ENCODE measurements at places on chromosomes 11 and 22. TPM values are rescaled to one million over a fixed set of nuclear protein-coding genes. Genes with fewer than 3 reads are reported as not detected.

DNA sequence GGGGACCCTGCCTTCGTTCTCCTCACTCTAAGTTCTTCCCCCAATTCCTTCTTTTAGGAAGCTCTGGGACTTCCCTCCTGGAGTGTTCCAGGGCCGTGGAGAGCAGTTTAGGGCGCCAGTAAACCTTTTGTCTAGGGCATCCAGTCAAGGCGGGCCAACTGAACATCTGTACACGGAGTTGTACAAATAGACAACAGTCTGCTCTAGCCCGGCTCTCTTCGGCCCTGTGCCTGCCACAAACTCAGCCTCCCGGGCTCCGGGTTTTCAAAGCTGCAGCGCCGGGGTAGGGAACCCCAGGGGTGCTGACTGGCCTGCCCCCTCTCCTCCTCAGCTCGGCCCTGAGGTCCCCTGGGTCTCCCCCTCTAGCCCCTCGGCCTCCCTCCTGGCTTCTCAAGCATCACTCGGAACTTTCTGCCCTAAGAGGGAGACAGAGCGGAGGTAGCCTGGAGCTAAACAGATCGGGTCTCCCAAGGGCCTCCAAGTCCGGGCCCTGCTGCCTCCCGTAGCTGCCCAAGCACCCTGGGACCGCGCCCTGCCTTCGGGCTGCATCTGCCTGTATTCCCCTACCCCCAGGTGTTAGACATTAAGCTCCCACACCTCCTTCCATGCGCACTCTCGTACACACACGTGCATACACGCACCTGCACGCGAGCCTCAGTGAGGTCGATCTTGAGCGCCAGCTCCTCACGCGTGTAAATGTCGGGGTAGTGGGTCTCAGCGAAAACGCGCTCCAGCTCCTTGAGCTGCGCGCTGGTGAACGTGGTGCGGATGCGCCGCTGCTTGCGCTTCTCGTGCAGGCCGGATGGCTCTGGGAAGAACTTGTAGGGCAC, 3.3 kb downstream of the PHOX2A start:
- H3K27ac ChIP-seq = peak overlapping the region; percentile 76
- no peak for DNase-seq
- peaks cover 34% of the 10 kb centered on the region for H3K4me1 ChIP-seq
- peaks cover 23% of the 10 kb centered on the region for H3K36me3 ChIP-seq

DNA sequence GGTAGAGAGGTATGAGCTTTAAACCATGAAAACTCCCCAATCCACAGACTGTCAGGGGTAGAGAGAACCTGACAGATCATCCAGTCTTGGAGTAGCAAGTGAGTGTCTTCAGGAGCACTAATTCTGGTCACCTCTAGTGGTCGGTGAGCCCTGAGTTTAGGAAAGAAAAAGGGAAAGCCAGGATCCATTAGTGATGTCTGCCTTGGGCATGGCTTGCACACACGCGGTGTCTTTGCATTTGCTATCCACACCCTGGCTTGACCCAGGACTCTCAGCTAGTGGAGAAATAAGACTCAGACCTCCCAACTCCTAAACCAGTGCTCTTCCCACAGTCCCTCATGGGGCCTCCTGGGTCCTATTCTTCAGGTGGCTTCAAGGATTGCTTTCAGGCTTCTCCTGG, 19.3 kb downstream of the POU2F3 start:
- no peaks in the 10 kb centered on the region for H3K27me3 ChIP-seq
- H3K4me1 ChIP-seq = peaks cover 7% of the 10 kb centered on the region
- DNase-seq = no peak
- no peak overlapping the region for H3K27ac ChIP-seq
- H3K4me3 ChIP-seq = no peak overlapping the region
- no peaks in the 10 kb centered on the region for H3K36me3 ChIP-seq

DNA sequence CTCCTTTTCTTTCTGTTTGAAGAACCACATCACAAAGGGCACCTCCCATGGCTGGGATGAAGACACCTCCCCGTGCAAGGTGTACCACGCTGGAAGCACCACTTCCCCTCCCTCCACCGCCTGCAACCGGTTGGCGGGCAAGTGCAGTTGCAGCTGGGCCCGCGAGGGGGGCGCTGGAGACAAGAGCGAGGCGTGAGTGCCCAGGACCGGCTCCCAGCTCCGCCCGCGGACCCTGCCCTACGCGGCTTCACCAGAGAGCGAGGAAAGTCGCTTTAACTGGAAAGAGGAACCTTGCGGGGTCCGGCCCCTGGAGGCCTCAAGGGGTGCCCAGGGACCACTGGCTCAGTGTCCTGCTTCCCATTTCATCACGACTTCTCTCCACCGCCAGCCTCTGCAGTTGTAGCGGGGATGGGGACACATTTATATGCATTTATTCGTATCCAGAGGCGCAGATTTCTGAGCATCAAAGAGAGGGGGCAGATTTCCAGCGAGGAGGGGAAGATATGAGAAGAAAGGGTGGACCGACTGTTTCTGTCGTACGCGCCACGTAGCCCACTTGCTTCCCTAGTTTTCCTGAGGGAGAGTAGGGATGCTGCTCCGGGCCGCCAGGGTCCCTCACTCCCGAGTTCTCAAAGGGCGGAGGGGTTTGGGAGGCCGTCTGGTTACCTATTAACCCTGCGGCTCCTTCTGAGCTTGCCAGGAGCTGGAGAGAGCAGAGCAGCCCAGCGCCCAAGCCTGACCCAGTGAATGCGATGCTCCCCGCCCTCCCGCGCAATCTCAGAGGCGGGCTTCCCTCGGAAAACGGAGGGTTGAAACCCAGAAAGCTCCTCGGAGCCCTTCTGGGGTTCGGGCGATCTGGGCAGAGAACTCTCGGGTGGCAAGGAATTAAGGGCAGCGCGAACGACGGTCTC, 3.5 kb downstream of the ESAM start:
- H3K4me3 ChIP-seq = peak overlapping the region; percentile 55
- no peaks in the 10 kb centered on the region for H3K36me3 ChIP-seq
- peak overlapping the region; percentile 81 for H3K27ac ChIP-seq

DNA sequence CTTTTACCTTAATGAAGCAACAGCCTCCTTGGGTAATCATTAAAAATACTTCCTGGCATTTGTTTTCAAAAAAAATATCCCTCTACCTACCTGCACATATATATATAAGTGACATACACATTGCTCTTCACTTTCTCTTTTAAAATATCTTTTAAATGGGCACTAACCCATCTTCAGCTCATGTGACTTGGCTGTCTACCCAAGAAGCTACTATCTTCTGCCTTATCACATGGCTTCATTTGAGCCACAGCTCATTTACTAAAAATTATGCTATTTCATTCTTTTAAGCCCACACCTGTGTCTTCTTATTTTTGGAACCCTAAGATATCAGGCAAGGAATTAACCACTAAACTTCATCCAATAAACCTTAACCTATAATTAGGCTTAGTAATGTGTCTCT, 37.0 kb upstream of the SOX6 start:
- H3K27ac ChIP-seq = no peak overlapping the region
- no peaks in the 10 kb centered on the region for H3K36me3 ChIP-seq
- no peaks in the 10 kb centered on the region for H3K4me1 ChIP-seq
- no peak for DNase-seq
- H3K27me3 ChIP-seq = no peaks in the 10 kb centered on the region

Gene IFT27
- total RNA-seq = 8.2 TPM

Gene TIMP3
- total RNA-seq = 212 TPM

DNA sequence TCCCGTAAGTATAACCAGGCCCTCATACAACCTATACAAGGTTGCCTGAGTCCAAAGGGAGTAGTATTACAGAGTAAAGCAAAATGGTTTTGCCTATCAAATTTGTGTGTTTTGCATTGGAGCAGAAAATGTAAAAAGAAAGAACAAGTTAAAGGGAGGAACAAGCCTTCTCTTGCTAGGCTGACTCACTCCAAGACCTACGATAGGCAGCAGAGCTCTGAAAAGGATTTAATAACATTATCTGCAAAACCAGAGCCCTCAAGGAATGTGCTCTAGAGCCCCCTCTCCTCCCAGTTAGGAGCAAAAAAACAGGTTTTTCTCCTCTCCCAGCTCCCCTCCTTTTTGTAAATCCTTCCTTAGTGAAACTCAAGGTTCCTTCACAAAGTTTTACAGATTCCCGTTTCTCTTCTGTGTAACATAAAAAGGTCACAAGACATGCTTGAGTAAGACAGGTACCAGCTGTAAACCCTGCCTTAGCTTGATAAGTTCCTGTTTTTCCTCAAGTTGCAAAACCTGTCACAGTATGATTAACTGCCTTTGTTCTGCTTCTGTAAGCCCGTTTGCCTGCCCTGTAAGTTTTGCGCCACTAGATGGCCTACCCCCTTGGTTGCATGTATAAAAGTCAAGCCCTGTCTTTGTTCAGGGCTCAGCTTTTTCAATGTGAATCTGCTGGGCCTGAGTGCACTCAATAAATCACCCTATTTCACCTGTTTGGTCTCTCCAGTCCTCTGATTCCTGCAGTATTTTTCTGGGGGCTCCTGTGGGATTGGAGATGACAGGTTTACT, 498.2 kb downstream of the KCNA4 start:
- no peaks in the 10 kb centered on the region for H3K27me3 ChIP-seq
- no peaks in the 10 kb centered on the region for H3K36me3 ChIP-seq
- H3K4me3 ChIP-seq = no peak overlapping the region
- no peak for DNase-seq

- peak; percentile 29 for DNase-seq
- H3K4me3 ChIP-seq = no peak overlapping the region
- peaks cover 18% of the 10 kb centered on the region for H3K4me1 ChIP-seq
- no peaks in the 10 kb centered on the region for H3K27me3 ChIP-seq
- H3K36me3 ChIP-seq = peaks cover 32% of the 10 kb centered on the region
Measured at GRCh38 chr22:19872779-19873137, 18.1 kb upstream of the GNB1L start.

- DNase-seq = no peak
- H3K4me3 ChIP-seq = no peak overlapping the region
- peak overlapping the region; percentile 79 for H3K27ac ChIP-seq
- H3K36me3 ChIP-seq = no peaks in the 10 kb centered on the region
Measured at GRCh38 chr22:29780748-29781676, 13.8 kb downstream of the UQCR10 start.

- no peaks in the 10 kb centered on the region for H3K36me3 ChIP-seq
- peak; percentile 60 for DNase-seq
- H3K4me3 ChIP-seq = no peak overlapping the region
Measured at GRCh38 chr11:46942172-46942571, 5.6 kb downstream of the CSTPP1 start.

Gene OR4C45
- total RNA-seq = not detected

DNA sequence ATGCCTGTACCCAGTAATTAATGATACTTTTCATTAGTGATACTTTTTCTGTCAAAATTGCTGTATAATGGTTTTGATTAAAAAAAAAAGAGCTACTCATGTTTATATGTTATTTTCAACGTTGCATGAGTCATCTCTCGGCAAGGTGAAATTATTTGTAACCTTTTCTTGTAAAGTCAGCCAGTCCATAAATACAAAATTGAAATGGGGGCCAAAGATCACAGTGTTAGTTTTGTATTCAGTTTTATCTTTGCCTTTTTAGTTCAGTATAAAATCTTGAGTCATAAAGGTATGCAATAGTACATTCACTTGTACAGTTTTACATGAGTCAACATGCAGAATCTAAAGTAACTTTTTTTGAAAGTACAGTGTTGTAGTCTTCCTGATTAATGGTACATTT, 4.3 kb downstream of the ARHGEF12 start:
- H3K27me3 ChIP-seq = no peaks in the 10 kb centered on the region
- no peak overlapping the region for H3K27ac ChIP-seq
- H3K4me3 ChIP-seq = peak overlapping the region; percentile 94
- peaks cover 17% of the 10 kb centered on the region for H3K4me1 ChIP-seq

DNA sequence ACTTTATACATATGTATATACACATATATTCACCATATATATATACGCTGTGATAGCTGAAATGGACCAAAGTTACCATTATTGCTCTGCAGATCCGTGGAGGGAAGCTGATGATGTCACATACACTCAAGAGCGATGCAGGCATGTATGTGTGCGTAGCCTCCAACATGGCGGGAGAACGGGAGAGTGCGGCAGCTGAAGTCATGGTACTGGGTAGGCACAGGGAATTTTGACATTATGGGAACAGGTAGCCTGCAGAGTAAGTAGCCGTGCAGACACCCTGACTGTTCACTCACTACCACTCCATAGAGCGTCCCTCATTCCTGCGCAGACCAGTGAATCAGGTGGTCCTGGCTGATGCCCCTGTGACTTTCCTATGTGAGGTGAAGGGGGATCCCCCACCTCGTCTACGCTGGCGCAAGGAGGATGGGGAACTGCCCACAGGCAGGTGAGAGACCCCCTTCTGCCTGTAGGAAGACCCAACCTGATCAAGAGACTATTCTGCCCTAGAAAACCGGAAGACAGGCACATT, 4.7 kb downstream of the ROBO3 start:
- peaks cover 76% of the 10 kb centered on the region for H3K27me3 ChIP-seq
- H3K4me1 ChIP-seq = peaks cover 26% of the 10 kb centered on the region
- H3K4me3 ChIP-seq = no peak overlapping the region
- no peaks in the 10 kb centered on the region for H3K36me3 ChIP-seq

DNA sequence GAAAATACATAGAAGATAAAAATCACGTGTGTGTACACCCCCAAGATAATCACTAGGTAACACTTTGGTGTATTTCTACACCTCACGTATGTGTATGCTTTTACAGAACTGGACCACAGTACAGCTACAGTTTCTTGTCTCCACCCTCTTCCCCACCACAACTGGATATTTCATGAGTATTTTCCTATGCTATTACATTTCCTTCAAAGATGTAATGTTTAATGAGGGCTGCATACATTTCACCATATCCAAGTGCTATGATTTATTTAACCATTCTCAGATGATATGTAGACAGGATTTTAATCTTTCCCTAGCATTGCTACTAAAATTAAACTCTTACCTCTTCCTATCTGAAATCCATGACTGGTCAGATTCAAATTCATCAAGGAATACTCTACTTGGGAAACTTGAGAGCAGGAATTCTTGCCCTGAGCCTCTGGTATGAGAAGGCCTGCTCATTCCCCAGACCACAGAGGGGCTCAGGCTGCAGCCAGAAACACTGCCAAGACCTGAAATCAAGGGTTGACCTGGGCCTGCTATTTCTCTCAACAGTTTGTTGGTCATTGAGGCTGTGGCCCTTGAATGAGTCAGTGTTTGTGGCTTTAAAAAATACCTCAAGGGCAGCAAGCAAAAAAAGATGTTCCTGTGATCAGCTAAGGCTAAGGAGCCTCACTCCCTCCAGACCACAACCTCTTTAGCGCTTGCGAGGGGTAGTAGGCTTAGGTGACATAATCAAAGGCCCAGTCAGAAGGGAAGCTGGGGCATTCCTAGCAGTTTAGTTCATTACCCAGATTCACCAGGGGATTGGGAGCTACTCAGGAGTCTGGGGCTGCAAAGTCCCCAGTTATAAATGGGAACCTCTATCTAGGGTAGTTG, 55.5 kb downstream of the ABTB2 start:
- no peak overlapping the region for H3K4me3 ChIP-seq
- H3K36me3 ChIP-seq = no peaks in the 10 kb centered on the region
- no peaks in the 10 kb centered on the region for H3K27me3 ChIP-seq
- peak overlapping the region; percentile 7 for H3K27ac ChIP-seq
- no peak for DNase-seq

Gene BET1L
- total RNA-seq = 7.0 TPM

DNA sequence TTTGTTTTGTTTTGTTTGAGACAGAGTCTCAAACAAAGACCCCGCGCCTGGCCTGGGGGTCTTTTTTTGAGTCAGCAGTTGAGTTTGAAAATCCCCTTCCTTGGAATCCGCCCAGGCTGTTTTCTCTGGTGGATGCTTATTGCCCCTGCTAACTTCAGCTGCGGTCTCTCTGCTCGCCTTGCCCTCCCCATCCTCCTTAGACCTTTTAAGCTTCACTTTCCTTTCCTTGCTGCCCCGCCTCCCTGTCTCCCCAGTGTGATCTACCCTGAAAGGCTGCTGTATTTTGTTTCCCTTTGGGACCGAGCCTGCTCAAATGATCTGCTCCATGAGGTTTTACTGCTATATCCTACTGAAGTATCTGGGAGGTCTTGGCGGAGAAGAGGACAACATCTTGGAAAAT, 2.5 kb downstream of the USP18 start:
- H3K4me3 ChIP-seq = no peak overlapping the region
- H3K4me1 ChIP-seq = peaks cover 13% of the 10 kb centered on the region
- no peak for DNase-seq

Gene MTA2
- 53.9 TPM for total RNA-seq

Gene ST14
- 104 TPM for total RNA-seq

Gene PHOX2A
- total RNA-seq = not detected

Gene MAJIN
- not detected for total RNA-seq
